ENCODE measurements at places on chromosomes 3 and 15. TPM values are rescaled to one million over a fixed set of nuclear protein-coding genes. Genes with fewer than 3 reads are reported as not detected.

MYO5A gene
- 33.8 TPM for total RNA-seq

COL8A1 gene
- total RNA-seq: 15.6 TPM

CTXND1 gene
- total RNA-seq: not detected

TMEM108 gene
- total RNA-seq: not detected

ANKRD34C gene
- total RNA-seq: not detected

CCR8 gene
- not detected for total RNA-seq

SLC28A2 gene
- not detected for total RNA-seq

RPUSD3 gene
- 18.9 TPM for total RNA-seq

CHRM5 gene
- 0.22 TPM for total RNA-seq

CELSR3 gene
- total RNA-seq: 0.22 TPM

AMT gene
- 0.09 TPM for total RNA-seq

ACP3 gene
- not detected for total RNA-seq

CYP11A1 gene
- total RNA-seq: not detected

DUSP7 gene
- 8.3 TPM for total RNA-seq

MST1 gene
- 1.8 TPM for total RNA-seq

SEMA3G gene
- total RNA-seq: 59.4 TPM

All from dermis lymphatic vessel endothelial cell (primary cell).